Left ventricle myocardium inferior (tissue), 1 donor: ENCODE measurements at places on chromosomes 4 and X. TPM values are rescaled to one million over a fixed set of nuclear protein-coding genes. Genes with fewer than 3 reads are reported as not detected.

The ARX gene
- total RNA-seq = not detected

DNA sequence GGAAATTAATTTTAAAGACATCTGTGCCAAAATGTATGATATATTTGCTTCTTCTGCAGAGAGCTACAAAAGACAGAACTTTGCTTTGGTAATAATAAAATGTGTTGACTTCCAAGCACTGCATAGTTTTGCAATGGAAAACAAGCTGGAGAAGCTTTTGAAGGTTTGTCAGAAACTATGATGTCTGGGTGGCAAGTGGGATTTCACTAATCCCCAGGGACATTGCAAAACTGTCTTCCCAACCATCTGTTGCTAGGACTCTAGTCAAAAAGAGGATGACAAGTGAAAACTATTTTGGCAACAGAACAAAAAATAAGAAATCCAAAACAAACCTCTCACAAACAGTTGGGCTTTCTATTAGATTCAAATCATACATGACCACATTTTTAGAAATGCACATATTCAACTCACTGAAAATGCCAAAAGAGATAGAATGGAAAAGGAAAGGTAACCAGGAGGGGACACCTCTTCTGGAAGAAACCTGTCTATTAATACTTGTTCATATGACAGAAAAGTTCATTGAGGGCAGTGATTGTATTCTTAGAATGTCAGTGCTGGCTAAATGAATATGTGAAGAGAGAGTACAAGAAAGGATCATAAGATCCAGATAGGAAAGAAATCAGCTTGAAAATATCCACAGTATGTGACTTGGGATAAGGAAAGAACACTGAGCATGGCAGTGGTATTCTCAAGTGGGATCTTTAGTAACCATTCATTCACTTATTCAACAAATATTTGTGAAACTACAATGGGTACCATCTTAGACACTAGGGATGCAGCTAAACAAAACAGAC is 228.0 kb downstream of the RASL11B start:
- no peak for DNase-seq
- H3K4me1 ChIP-seq = peaks cover 30% of the 10 kb centered on the region

The KIAA0232 gene
- total RNA-seq = 82.5 TPM

DNA sequence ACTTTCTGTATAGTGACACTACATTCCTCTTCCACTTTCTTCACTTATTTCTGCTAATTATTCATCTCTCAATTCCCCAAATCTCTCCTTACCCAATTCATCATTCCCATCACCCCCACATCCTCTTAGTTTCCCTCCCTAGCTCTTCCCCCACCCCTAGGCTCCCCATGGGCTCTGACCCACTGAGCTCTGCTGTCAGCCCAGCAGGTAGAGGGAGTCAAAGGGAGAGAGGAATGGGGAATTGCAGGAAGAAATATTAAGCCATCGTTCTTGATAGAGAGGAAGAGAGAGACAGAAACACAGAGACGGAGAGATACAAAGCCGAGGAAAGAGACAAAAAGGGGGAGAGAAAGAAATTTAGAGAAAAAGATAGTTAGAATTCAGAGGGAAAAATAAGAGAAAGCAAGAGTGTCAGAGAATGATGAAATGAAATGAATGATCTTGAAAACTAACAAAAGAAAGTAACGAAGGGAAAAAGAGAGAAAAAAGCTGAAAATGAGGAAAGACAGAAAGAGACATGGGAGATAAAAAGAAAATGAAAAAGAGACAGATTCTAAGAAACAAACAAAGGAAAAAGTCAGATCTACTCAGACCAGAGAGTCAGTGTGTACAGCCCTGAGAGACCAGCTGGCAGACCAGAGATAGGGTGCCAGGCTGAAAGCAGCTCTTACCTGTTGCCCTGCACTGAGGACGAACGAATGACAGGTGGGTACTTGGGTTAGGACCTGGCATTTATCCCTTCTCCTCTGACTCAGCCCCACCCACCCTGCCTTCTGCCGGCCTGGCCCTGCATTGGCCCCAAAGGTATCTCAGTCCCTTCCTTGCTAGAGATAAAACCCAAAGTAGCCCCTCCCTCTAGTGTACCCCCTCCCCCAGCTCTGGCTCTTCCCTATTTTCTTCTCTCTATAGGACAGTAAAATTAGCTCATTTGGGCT is at the start of gene ALAS2:
ALAS2 (minus strand) TSS at position 707 of the 935 bp plus-strand sequence. CDS start 4,977 bp downstream, outside the sequence.
- H3K4me1 ChIP-seq = no peaks in the 10 kb centered on the region
- no peaks in the 10 kb centered on the region for H3K36me3 ChIP-seq
- no peaks in the 10 kb centered on the region for H3K27me3 ChIP-seq
- H3K27ac ChIP-seq = no peak within 1 kb of the TSS

The AMBN gene
- not detected for total RNA-seq

DNA sequence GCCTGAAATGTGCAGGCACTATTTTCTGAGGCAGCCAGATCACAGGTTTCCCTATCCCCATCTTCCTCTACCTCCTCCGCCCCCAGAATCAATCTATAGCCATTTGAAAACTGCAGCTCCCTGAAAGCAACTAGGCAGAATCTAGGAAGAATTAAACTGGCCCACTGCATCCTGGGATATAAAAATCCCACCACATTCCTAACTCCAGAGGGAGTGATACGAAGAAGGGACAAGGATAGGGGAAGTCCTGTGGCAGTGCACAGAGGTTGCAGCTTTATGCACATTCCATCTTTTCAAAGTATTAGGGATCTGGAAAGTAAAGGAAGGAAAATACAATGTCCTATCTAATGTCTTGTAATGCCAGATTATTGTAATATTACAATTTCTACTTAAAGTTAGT is 18.3 kb upstream of the HERC3 start:
- H3K27me3 ChIP-seq = no peaks in the 10 kb centered on the region
- no peaks in the 10 kb centered on the region for H3K36me3 ChIP-seq
- DNase-seq = no peak

DNA sequence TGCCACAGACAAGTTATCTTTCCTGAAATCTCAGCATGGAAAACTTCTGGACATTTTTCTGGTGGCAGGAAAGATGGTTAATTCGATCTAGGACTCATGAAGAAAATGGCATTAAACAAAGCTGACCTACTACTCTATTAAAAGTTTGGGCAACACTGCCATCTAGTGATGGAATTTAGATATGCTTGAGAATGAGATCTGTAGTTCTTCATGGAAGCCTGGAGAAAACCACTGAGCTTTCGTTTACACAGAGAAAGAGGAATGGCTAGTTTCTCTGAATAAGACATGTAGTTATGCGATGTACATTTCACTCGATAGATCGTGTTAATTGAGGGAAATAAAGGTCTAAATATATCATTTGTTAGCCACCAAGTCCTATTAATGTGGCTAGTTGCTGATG is 51.7 kb upstream of the CHRDL1 start:
- no peak for DNase-seq
- H3K27ac ChIP-seq = no peak overlapping the region
- no peaks in the 10 kb centered on the region for H3K4me1 ChIP-seq
- H3K27me3 ChIP-seq = no peaks in the 10 kb centered on the region
- no peak overlapping the region for H3K4me3 ChIP-seq

- no peaks in the 10 kb centered on the region for H3K27me3 ChIP-seq
- no peaks in the 10 kb centered on the region for H3K36me3 ChIP-seq
- no peak overlapping the region for H3K27ac ChIP-seq
- no peak for DNase-seq
Measured at GRCh38 chr4:67885762-67886161, 2.0 kb upstream of the TMPRSS11D start.

GRCh38 chr4:180538384-180539057 is 1704.7 kb upstream of the TENM3 start:
- DNase-seq = no peak
- H3K27ac ChIP-seq = no peak overlapping the region
- H3K27me3 ChIP-seq = no peaks in the 10 kb centered on the region
- H3K4me3 ChIP-seq = no peak overlapping the region
- no peaks in the 10 kb centered on the region for H3K36me3 ChIP-seq

GRCh38 chr4:95283320-95283719 is 265.5 kb downstream of the UNC5C start:
- H3K36me3 ChIP-seq = no peaks in the 10 kb centered on the region
- no peak overlapping the region for H3K27ac ChIP-seq
- no peaks in the 10 kb centered on the region for H3K4me1 ChIP-seq
- no peaks in the 10 kb centered on the region for H3K27me3 ChIP-seq
- no peak overlapping the region for H3K4me3 ChIP-seq
- no peak for DNase-seq

DNA sequence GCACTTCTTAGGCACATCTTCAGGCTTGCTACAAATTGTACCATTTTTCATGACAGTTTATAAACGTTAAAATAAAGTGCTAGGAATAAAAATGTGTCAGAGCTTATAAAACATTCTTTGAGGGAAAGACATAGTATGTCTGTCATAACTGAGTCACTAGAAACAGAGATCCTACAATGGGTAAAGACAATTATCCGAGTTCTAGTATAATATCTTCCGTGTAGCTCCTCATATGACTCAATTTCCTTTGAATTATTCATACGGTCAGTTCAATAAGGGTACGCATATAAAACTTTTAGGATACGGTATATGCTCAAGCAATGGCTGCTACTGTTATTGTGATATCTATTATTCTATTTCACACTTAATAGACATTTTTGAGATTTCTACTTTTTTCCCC is 349.1 kb downstream of the PCDH10 start:
- no peaks in the 10 kb centered on the region for H3K27me3 ChIP-seq
- DNase-seq = no peak
- H3K36me3 ChIP-seq = no peaks in the 10 kb centered on the region
- H3K4me1 ChIP-seq = no peaks in the 10 kb centered on the region
- no peak overlapping the region for H3K4me3 ChIP-seq
- H3K27ac ChIP-seq = no peak overlapping the region

DNA sequence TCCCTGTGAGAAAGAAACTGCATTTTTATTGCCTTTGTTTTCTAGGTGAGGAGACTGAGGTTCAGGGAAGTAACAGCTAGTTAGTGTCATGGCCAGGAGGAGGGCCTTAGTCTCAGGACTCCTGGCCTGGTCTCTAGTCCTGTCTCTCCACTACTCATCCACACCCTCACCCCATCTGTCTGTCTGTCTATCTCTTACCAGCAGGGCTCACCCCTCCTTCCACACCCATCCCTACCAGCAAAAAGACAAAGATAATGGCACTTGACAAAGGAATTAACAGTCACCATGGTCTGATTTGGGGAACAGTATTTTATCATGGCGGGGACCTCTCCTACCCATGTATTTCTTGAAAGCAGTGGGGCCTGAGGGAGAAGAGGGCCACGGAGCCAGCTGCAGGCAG is 125.8 kb downstream of the REPS2 start:
- no peak for DNase-seq
- no peaks in the 10 kb centered on the region for H3K4me1 ChIP-seq
- H3K27ac ChIP-seq = no peak overlapping the region
- H3K27me3 ChIP-seq = no peaks in the 10 kb centered on the region
- no peak overlapping the region for H3K4me3 ChIP-seq

- no peak overlapping the region for H3K27ac ChIP-seq
- no peaks in the 10 kb centered on the region for H3K4me1 ChIP-seq
- no peak for DNase-seq
- no peaks in the 10 kb centered on the region for H3K36me3 ChIP-seq
- H3K27me3 ChIP-seq = no peaks in the 10 kb centered on the region
- H3K4me3 ChIP-seq = no peak overlapping the region
Measured at GRCh38 chr4:173138624-173139023, 30.0 kb upstream of the GALNT7 start.

DNA sequence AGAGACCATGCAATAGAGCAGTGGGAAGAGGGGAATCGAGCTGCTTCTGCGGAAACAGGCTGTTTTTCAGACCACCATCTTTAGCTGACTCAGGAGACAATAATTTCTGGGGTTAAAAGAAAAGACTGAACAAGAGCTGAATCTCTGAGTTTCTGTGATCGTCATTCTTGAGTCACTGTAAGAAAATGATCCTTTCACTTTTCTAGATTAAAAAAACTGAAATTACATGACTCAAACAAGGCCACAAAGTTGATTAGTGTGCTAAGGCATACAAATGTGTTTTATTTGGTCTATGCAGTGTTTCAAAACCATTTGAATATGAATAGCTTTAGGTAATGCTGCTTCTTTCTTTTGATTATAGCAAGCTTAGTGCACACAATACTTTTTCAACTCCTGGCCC is 194.4 kb upstream of the RPL34 start:
- H3K4me1 ChIP-seq = no peaks in the 10 kb centered on the region
- H3K4me3 ChIP-seq = no peak overlapping the region
- no peak for DNase-seq
- H3K36me3 ChIP-seq = no peaks in the 10 kb centered on the region
- no peaks in the 10 kb centered on the region for H3K27me3 ChIP-seq
- no peak overlapping the region for H3K27ac ChIP-seq

DNA sequence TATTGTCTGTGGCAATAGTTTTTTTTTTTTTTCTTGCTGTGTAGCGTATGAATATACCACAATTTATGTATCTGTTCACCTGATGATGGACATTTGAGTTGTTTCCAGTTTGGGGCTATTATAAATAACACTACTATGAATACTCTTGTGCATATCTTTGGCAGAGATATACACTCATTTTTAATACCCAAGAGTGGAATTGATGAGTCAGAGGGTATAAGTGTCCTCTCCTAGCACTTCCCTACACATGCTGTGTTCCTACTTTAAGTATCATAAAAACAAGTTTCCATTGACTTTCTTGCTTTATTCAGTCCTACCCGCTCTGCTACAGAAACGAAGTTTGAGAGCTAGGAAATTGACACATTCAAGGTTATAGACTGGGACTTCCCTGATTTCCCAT is 39.8 kb downstream of the XIAP start:
- no peaks in the 10 kb centered on the region for H3K4me1 ChIP-seq
- no peak overlapping the region for H3K4me3 ChIP-seq
- peaks cover 15% of the 10 kb centered on the region for H3K36me3 ChIP-seq
- H3K27ac ChIP-seq = no peak overlapping the region

GRCh38 chrX:17009856-17010625 is 63.6 kb downstream of the REPS2 start:
- no peak overlapping the region for H3K27ac ChIP-seq
- DNase-seq = no peak
- no peaks in the 10 kb centered on the region for H3K36me3 ChIP-seq
- H3K27me3 ChIP-seq = no peaks in the 10 kb centered on the region
- H3K4me1 ChIP-seq = no peaks in the 10 kb centered on the region
- H3K4me3 ChIP-seq = no peak overlapping the region

- no peaks in the 10 kb centered on the region for H3K36me3 ChIP-seq
- no peaks in the 10 kb centered on the region for H3K27me3 ChIP-seq
- DNase-seq = no peak
- no peaks in the 10 kb centered on the region for H3K4me1 ChIP-seq
Measured at GRCh38 chr4:57905965-57906364, 795.8 kb upstream of the IGFBP7 start.

DNA sequence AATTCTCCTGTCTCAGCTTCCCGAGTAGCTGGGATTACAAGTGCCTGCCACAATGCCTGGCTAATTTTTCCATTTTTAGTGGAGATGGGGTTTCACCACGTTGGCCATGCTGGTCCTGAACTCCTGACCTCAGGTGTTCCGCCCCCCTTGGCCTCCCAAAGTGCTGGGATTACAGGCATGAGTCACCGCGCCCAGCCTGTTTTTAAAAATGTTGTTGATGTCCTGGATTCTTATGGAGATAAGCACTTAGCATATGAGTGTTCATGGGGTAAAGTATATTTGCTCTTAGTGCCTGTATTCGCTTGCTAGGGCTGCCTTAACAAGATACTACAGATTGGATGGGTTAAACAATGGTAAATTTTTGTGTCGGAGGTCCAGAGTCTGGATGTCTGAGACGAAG is 91.7 kb downstream of the CEP44 start:
- no peak overlapping the region for H3K4me3 ChIP-seq
- no peaks in the 10 kb centered on the region for H3K36me3 ChIP-seq
- DNase-seq = no peak
- no peaks in the 10 kb centered on the region for H3K4me1 ChIP-seq
